Choroid plexus epithelial cell (primary cell): ENCODE measurements at places on chromosomes 4 and X.

DNA sequence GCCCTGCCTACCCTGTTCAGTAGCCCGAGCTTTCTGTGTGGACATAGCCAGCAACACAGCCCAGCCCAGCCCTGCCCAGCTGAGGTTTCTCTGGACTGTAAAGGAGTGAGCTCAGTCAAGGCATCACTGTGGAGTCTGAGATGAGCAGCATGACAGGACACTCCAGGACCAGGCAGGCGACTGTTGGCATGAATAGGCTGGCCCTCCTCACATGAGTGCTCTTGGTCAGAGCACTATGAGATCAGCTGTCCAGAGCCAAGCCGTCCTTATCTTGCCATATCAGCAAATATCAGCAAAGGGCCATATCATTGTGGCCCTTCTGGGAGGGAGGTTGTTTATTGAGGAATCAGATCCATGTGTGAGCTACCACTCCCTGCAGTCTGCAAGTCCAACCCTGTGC is 30.9 kb downstream of the REELD1 start:
- no peak for DNase-seq

- no peak for DNase-seq
Observed at GRCh38 chrX:31271615-31272471, 200.0 kb upstream of the FTHL17 start.

DNA sequence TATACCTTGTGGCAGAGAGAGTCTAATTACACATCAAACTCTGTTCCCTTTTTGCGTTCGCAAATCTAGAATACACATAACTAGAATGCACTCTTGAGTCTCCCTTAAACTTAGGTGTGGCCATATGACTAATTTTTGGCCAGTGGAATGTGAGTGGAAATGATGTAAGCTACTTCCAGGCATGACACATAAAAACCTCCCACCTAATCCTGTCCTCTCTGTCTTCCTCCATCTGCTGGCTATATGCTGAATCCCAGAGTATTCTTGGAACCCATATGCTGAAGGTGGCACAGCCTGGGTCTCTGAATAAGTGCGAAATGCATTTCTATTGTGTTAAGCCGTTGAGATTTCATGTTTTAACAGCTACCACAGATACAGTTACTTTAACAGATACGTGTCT is 269.9 kb upstream of the NRK start:
- peak; percentile 28 for DNase-seq

DNA sequence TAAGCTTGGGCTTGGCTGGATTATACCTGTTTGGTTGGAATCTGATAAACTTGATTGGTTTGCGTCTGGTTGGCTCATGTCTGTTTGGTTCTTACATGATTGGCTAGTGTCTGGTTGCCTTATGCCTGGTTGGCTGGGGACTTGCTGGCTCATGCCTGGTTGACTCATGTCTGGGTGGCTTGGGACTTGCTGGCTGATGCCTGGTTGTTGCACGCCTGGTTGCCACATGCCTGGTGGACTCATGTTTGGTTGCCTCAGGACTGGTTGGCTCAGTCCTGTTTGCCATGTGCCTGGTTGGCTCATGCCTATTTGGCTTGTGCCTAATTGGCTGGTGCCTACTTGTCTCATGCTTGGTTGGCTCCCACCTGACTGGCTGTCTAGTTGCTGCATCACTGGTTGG is 104.5 kb downstream of the APOOL start:
- no peak for DNase-seq

- peak; percentile 15 for DNase-seq
Observed at GRCh38 chrX:111352424-111352823, 59.6 kb downstream of the DCX start.

- no peak for DNase-seq
Observed at GRCh38 chr4:14315129-14315528, 687.2 kb upstream of the CPEB2 start.

DNA sequence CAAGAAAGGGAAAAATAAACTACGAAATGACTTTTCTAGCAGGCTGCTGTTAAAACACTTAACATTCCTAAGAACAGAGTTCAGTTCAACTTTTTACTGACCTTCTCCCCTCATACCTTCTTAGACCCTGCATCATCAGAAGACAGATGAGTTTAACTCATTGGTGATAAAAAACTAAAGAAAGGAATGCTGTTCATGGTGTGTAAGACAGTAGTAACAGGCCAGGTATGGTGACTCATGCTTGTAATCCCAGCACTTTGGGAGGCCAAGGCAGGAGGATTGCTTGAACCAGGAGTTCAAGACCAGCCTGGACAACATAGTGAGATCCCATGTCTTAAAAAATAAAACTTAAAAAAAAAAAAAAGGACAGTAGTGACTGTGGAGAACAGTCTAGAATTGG is 16.2 kb downstream of the RBM47 start:
- peak; percentile 54 for DNase-seq
